ENCODE measurements at places on chromosomes 1 and 21. TPM values are rescaled to one million over a fixed set of nuclear protein-coding genes. Genes with fewer than 3 reads are reported as not detected.

The OLIG2 gene
- not detected for total RNA-seq

The C1QA gene
- total RNA-seq, result 415 TPM

The ASCL5 gene
- not detected for total RNA-seq

The SLC6A9 gene
- total RNA-seq, result 7.4 TPM

The WNT3A gene
- total RNA-seq, result not detected

The ZC3H11A gene
- total RNA-seq, result 97.6 TPM

The BECN2 gene
- total RNA-seq, result not detected

The LGR6 gene
- total RNA-seq, result not detected

DNA sequence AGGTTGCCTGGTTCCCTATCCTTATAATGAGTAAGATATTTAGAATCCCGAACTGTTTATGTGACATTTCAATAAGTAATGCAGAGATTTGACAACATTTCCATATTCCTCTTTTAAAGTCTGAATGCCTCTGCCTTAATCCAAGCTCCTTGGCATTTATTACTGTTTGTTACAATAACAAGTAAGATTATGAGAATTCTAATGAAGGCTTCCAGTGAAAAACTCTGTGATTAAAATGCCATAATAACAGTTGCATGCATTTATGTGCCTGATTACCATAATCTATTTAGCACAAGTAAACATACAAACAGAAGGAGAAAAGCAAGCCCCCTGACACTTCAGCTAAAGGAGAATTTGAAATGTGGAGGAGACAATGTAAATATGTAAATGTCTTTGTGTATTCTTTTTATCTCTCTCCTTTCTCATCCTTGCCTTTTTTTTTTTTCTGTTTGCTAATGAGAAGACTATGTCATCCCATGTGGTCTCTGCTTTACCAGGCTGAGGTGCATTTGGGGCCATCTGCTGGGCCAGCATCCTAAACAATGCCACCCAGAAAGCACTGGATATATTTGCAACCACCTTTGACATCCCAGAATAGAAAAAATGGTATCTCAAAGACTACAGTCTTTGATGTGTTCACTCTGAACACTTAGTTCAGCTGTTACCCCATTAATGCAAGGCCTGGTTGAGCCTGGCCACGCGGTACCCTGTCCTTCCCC is 17.2 kb upstream of the OLIG2 start:
- no peak for DNase-seq

DNA sequence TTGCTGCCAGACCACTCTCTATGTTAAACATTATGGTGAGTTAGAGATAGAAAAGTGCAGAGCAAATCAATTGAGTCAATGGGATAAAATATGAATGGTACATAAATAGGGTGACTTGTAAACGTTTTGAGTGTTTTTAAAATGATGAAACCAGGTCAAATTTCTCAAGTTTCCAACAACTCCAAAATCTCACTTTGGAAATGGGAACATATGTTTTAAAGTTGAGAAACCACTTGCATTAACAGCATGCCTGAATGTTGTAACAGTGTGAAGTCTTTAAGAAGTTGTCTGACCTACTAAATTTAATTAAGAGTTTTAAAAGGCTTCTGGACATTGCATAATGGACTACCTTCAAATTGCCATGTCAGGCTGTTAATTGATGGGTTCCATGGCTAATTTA is 33.6 kb upstream of the RAVER2 start:
- no peak for DNase-seq

DNA sequence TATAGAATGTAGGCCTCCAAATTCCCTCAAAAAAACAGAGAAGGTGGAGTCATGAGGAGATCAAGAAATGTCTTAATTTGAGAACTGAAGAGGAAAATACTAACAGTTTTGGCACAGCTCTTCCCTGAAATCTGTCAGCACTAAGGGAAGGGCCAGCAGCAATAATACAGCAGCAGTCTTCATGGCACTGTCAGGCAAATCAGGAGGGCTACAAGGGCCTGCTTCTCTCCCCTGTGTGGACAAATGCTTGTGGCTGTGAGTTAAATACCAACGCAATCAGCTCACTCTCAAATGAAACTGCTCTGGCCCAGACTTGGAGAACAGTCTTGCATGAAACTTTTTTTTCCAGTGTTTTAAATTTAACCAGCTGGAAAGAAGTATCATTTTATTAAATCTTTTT is 20.5 kb upstream of the CNN3 start:
- DNase-seq, result no peak

DNA sequence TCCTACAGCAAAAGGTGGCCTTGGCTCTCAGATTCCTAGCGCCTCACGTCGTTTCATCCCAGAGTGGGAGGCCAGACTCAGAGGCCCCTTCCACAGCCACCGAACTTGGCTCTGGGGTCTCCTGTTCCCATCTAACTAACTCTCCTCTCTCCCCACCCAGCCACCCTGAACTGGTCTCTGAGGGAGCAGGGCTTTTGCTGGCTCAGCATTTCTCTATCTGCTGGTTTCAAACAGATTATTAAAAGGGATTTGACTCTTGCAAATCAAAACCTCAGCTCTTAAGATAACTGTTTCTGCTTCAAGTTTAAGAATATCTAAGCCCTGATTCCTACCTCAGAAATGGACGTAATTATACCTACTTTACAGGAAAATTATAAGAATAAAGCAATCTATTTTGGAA is 91.0 kb upstream of the ATP1B1 start:
- DNase-seq, result no peak

GRCh38 chr1:202860744-202861419 is 28.1 kb downstream of the RABIF start:
- no peak for DNase-seq

DNA sequence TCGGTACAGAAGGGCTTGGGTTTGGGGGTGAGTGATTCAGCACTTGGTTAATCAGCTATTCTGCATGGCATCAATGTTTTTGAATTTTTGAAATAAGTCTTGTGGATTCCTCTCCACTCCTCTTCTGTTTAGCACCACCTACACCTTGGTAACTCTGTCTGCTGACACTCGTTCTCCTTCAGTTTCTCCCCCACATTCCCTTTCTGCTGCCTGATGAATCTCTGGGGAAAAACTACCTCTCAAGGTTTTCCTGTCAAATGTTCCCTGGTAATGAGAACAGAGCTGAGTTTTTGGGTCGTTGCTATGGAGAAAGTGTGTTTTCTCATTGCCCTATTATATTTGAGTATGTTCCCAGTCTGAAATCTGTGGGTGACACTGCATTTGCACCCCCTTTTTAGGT is 108.2 kb downstream of the GABPA start:
- no peak for DNase-seq

DNA sequence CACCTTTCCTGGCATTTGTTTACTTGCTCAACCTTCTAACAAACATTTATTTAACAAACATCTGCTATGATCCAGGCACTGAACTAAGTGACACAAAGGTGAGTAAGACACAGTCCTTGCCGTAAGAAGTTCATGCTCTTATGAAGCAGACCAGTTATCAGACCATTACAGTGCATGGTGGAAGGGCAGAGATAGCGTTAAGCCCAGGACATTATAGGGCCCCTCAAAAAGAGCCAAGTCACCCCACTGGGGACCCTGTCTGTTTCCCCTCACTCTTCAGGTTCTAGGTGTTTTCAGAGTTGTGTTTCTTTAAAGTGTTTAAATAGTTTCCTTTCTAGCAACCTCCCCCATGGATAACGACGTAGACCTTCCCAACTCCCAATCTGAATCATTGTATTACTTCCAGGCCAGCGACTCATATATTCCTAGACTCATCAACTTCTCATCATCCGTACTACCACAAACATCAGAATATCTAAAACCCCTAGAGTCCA is 39.3 kb downstream of the TCP10L start:
- no peak for DNase-seq

GRCh38 chr1:209850342-209850979 is 22.7 kb downstream of the UTP25 start:
- no peak for DNase-seq

DNA sequence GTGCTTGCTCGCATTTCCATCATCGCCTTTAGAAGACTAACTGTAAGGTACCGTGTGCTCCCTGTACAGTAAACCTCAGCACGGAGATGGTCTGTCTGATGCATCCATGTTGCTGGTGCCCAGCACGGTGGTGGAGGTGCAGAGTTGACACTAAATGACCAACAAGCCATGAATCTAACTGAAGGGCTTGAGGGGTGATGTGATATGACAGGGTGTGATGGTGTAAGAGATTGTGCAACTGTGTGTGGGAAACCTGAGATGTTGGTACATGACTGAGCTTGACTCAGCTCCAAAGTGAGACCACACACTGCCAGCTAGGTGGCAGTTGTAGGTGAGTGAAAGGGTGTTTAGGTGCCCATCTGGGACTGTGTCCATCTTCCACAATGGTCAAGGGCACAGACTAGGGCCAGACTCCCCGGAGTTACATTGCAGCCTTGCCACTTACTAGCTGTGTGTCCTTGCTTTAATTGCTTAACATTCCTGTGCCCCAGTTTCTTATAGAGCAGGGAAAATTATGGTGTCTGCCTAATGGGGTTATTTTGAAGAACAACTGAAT is 21.4 kb downstream of the SLC2A1 start:
- no peak for DNase-seq

DNA sequence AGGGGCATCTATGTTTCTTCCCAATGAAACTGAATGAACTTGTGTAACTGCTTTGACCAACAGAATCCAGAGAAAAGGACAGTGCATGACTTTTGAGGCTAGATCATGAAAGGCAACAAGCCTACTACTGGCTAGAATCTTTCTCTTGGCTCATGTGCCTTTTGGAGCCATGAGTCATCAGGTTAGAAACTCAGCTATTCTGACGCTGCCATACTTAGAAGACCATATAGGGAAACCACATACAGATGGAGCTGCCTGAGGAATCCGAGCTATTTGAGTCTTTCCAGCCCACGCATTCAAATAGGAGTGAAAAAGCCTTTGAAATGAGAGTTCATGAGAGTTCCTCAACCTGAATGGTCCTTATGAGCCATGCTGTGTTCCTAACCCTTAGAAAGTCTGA is 738.5 kb upstream of the CHRM3 start:
- no peak for DNase-seq

DNA sequence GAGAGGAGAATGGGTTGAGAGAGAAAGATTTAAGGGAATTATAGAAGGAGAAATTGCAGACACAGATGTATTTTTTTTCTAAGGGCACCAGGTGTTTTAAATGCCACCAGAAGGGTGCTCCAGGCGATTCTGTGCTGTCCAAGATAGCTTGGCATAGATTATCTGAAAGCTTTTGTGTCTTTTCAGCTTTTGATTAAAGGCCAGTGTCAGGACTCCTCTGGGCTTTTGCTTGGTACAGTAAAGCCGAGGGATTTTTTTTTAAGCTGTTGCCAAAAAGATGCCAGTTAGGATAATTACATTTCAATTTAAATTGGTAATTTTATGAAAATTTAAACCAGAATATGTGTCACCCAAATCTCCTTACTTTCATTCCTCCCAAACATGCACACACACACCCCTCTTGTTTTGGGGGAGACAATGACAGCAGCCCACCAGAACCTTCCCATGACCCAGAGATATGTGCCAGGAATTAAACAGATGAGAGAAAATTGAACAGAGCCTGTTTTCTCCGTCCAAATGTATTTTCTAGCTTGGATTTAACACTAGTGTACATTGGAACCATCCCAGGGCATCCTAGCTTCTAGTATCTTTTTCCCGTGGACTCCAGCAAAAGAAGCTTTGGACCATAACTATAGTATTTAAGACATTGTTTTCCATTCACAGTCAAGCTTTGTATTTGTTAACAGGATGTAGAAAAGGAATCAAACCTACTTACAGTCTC is 670.7 kb upstream of the CXADR start:
- no peak for DNase-seq

DNA sequence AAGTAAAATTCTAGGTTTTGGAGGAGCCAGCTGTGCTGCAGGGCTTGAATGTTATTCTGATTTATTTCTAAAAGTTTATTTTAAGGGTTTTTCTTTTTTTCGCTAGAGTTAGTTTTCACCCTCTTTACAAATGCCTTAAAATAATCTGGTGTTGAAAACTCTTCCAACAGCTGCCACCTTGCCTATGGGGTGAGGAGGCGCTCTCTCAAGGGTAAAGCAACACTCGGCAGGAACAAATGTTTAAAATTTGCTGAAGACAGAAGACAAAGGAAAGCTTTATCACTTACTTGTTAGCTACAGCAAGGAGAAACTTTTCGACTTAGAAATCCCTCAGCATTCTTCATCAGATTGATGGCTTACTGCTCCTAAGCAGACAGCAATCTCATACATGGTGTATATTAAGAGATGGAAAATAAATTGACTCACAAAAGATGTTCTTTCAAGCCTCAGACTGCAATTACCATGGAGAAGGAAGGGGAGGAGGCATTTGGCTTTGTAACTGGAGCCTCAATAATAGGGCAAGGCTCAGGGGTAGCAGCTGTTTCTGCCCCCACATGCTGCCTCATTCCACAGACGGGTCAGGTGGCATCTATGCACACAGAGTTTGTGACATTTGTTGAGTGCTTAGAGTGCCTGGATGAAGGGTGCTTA is 79.8 kb upstream of the RALGPS2 start:
- no peak for DNase-seq

GRCh38 chr1:14117700-14118099 is 417.7 kb downstream of the PRDM2 start:
- no peak for DNase-seq

- DNase-seq, result no peak
These were observed 42.8 kb upstream of the SIM2 start for GRCh38 chr21:36656138-36656537.

DNA sequence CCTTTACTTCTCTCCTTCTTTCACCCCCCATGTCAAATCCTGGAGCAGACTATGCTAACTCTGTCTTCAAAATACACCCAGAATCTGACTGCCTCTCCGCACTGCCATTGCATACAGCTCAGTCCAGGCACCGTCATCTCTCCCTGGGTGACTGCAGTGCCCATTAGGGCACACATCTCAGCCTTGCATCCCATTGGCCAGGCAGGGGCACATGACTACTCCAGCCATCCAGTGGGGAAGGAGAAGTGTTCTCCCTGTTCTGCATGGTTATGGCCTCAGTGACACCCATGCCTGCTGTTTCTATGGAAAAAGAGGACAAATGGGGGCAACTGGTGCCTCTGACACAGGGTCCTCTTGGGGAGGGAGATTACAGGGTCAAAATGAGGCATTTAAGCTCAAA is 270.5 kb downstream of the MATN1 start:
- DNase-seq, result no peak

GRCh38 chr1:232627645-232628334 is 2.1 kb downstream of the SIPA1L2 start:
- DNase-seq, result no peak

- no peak for DNase-seq
These were observed 39.3 kb upstream of the EXOSC10 start for GRCh38 chr1:11138952-11139351.

DNA sequence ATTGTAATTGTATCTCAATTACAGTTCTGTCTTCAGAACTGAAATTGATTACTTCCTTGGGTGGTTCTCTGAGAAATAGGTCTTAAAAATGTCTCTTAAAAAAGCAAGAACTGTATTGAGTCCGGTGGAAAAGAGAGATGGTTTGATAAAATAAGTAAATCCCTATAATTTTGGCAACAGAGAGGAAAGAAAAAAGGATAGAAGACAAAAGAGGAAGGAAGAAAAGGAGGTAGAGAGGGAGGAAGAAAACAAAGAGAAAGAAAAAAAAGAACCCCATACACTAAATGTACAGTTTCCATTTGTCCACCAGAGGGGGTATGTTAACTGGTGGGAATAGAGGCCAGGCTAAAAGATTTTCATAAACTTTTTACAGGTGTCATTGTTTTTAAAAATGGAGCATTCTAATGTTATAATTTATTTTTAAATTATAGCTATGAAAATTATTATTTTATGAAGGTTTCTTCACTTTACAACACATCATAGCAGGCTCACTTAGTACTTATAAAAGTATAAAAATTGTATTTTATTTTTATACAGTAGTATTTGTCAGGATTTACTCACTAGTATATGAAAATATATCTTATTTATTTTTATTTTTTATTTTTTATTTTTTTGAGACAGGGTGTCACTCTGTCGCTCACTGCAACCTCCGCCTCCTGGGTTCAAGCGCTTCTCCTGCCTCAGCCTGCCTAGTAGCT is 2.1 kb upstream of the UBE2T start:
- DNase-seq, result no peak

Measured in omental fat pad (tissue), 4 donors.